ENCODE measurements at places on chromosomes 2 and 18.

DNA sequence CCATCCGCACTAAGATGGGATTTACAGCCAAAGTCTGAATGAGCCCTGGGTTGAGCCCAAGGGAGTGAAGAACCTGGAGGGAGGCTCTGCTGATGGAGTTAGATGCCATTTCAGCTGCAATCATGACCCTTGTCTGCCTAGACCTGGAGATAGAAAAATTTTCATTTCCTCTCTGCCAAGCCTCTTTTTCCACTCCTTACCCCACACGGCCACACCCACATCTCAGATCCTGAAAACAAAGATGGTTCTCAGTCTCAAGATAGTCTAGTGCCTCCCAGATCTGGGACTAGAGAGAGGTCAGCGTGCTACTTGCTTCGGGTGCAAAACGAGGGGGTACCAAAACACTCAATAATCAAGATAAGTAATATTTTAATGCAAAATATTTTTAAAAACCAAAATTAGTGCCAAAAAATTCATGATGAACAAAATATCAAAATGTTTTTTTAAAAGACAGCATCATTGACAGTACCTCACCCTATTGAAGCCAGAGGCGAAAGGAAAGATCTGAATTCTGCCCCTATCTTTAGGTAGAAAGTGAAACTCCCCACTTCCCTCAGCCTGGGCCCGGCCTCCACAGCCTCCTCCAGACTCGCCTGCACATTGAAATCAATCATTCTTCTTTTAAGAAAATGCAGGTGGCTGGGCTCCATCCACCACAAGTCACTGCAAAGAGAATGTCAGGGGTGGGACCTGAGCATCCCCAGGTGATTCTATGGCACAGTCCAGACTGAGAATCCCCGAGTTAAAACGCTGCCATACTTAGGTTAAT lies 57.8 kb upstream of the GPR45 start:
- no peak for DNase-seq

- DNase-seq: no peak
Measured at GRCh38 chr2:205903549-205904129, 182.3 kb downstream of the INO80D start.

DNA sequence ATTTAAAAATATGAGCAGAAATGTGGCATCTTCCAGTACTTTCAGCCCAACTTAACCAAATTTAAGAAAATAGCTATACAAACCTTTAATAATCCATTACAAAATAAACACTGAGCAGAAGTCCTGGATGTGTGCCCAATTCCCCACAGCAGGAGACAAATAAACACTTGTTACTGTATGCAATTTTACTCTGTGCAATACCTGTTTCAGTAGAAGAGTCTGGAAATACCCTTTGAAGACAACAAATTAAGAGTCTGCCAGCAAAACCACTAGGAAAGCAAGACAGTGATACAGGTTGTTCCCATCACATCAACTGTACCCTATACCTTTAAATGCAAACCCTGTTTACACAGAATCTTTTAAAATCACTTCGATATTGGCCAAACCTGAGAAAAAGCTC lies 41.4 kb upstream of the RNU4ATAC start:
- no peak for DNase-seq

DNA sequence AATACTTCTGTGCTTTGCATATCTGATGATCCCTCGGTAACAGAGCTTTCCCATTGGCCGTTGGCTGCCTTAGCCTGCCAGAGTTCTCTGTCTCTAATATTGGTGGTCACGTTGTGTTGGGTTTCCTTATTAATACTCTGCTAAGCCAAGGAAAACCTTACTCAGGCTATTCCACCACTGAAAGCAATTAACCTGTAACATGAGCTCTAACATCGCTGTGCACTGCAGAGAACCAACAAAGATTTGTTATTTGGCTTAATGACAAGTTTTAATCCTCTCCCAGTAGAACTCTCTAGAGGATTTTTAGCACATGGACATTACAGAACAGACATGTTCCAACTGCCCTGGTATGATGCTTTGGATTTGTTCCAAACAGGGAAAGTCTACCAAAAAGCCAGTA lies 825.9 kb upstream of the POU3F3 start:
- DNase-seq: no peak

DNA sequence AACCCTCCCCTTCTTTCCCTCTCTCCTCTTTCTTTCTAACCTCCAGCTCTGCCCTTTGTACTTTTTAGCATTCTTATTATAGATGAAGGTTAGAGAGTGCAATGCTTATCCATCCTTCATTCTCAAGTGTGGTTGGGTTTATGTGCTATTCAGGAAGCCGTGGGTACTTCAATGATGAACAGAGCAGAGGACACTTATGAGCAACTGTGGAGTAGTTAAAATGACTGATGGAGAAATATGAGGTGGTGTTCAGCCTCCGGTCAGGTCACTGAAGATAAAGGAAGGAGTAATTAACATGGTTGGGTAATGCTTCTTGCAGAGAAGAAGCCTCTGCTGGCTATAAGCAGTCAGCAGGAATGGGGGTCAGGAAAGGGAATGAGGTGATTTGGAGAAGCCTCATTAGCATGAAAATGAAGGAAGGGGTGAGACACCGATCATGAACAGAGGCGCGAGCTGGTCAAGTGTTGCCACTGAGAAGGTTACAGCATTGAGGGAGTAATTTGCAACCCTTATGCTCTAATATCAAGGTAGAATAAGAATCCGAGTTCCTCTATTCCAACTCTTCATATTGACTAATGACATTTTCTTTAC lies 174.7 kb downstream of the LPIN1 start:
- no peak for DNase-seq

DNA sequence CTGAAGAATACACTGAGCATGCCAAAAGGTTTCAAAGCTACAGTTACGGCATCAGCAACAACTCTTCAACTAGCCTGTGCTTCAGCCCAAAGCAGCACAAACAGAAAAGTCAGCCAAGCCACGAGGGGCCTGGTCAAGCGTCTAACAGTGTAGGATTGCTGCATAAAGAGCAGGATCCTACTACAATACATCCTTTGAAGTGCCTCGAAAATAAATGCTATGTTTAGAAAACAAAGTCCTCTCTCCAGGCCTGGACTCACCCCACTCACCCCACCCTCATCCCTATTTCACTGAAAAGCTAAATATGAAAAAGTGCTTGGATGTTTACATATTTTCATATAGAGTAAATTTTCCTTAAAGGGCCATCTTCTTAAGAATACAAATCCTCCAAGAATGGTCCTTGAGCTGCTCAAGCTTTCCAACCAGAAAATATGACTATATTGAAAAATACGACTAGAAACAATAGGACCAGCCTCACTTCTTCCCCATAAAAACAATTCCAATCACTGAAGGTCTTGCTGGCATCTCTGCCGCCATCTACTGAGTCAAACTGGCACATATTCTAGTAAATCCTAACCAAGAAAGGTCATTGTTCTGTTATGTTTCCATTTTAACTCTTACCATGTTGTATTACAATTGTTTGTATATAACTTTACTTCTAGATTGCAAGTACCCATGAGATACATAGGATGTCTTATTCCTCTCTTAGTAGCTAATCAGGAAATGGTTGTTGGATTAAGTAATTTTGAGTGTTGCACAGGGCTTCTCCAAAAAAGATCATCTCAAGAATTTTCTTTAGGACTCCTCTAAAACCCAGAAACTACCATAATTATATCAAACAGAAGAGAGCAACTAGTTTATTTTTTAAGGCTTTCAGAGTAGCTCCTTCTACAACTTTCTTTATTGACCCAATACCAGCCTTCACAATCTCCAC lies 63.6 kb downstream of the CLHC1 start:
- DNase-seq: no peak

DNA sequence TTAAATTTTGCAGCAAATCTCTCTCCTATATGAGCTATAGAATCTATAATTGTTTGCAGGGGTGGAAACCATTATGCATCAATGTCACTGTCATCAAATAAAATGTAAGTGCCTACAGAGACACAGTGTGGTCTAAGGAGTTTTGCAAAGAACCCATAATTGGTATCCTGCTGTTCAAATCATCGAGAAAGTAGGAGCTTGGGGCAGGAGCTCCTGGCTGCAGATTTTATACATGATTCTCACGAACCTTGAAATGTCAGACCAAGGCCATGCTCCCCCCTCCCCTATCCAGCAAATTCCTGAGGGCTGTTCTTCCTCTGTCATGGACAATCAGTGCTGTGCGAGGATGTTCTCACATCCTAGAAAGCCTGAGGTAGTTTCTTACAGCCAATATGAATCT lies 119.5 kb upstream of the CYRIA start:
- no peak for DNase-seq

DNA sequence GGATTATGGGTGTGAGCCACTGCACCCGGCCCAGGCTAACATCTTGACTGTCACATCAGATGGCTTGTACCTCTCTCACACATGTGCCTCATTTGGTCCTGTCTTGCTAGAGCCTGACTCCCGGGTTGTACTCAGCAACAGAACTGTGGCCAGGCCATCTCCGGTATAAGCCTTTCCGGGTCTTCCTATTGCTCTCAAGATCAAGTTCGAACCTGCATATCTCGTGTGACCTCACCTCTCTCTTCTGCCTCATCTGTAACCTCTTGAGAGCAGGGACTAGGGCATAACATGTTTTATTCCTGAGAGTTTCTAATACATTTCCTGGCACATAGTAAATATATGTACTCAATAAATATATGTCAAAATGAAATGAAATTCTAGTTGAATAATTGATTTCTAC lies 114.0 kb downstream of the ACAA2 start:
- DNase-seq: no peak

DNA sequence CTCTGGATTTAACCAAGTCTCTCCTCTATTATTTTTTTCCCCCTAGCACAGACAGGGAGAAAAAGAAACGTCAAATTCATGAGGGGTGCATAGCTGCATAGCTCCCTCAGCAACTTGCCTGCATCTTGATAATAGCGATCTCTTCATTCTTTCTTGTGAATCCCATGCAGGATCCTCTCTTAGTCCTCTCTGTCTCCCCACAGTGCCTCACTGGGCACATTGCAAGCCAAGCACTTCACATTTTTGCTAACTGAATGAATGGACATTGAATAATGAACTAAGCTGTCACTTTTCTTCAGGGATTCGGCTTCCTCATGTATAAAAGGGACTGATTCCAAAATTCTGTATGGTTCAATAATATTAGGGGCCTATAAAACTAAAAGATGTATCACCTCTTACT lies 2.9 kb upstream of the EPB41L3 start:
- DNase-seq: no peak

GRCh38 chr2:43539436-43539835 lies 56.4 kb downstream of the THADA start:
- no peak for DNase-seq

DNA sequence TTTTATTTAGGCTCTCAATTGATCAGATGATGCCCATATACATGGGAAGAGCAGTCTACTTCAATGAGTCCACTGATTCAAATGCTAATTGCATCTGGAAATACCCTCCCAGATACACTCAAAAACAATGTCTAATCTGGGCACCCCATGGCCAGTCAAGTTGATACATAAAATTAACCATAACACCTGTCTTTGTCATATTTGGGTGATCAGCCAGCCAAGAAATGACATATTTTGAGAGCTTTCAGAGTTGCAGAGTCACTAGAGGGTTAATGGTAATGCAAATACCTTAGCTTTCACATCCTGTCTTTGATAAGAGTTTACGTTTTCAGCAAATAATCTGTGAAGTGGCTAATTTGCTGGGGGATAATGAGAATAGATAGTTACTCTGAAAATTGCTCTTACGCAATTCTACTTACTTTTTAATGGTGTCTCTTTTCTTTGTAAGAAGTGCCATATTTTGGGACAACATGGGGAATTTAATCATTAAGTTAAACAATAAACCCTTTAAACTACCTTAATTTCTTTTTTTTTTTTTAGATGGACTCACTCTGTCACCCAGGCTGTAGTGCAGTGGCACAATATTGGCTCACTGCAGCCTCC lies 49.1 kb downstream of the CCDC195 start:
- DNase-seq: no peak

- DNase-seq: no peak
Measured at GRCh38 chr2:9666306-9666705, 35.5 kb upstream of the YWHAQ start.

GRCh38 chr2:28661589-28662001 lies 90.0 kb upstream of the PPP1CB start:
- DNase-seq: no peak

DNA sequence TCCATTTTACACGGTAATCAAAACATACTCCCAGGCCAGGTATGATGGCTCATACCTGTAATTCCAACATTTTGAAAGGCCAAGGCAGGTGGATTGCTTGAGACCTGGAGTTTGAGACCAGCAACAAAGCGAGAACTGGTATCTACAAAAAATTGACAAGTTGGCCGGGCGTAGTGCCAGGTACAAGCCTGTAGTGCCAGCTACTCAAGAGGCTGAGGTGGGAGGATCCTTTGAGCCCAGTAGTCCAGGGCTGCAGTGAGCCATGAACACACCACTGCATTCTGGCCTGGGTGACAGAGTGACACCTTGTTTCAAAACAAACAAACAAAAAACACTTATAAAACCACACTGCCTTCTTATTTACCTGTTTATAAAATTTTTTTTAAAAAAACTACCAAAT lies 80.8 kb downstream of the GAREM1 start:
- no peak for DNase-seq

DNA sequence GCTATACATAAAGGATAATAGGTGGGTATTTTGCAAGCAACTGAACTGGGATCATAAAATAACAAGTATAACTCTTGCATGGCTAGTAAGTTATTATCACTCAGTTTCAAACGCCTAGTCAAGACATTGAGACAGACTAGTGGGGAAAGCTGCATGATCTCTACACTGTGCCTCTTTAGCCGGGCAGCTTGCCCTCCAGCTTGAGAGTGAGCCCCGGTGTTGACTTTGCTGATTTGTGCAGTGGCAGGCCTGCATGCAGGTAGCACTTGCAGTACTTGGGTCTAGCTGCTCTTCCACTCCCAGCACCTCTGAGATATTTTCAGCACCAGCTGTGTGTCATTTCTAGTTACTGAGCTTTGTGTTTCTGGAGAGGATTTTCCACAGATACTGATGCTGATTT lies 118.8 kb upstream of the DAPL1 start:
- DNase-seq: no peak

- no peak for DNase-seq
Measured at GRCh38 chr2:217999595-217999959, 3.2 kb downstream of the TNS1 start.

DNA sequence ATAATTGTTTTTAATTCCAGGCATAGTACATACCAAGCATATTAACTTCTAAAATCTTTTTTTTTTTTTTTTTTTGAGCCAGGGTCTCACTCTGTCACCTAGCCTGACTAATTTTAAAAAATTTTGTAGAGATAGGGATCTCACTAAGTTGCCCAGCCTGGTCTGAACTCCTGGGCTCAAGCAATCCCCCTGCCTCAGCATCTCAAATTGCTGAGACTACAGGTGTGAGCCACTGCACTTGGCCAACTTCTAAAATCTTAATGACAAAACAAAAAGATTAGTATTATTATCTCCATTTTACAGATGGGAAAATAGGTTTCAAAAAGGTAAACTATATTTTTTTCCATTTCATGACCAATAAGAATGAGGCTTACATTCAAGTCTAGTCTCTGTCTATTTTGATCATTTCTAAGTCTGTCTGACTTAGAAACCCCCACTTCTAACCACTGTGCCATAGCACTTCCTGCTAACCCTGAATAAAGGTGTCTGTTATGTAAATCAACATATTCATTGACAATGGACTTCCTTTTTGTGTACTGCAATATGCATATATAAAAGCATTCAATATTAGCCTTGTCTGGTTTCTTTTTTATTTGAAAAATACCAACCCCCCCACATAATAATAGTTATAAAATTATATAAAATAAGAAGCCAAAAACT lies 28.7 kb upstream of the ZEB2 start:
- DNase-seq: no peak

GRCh38 chr18:61855449-61856378 lies 37.1 kb downstream of the RNF152 start:
- no peak for DNase-seq

- peak; percentile 10 for DNase-seq
Measured at GRCh38 chr18:44680273-44681075, at the start of gene SETBP1. Gene SETBP1 (plus strand): TSS chr18:44680888. CDS start chr18:44701347, 20,459 bp downstream.
